GM12892 (cell line): ENCODE measurements at places on chromosomes 3 and 15.
A peak's percentile ranks its signal among the peaks of the same experiment; 100 is the strongest.

DNA sequence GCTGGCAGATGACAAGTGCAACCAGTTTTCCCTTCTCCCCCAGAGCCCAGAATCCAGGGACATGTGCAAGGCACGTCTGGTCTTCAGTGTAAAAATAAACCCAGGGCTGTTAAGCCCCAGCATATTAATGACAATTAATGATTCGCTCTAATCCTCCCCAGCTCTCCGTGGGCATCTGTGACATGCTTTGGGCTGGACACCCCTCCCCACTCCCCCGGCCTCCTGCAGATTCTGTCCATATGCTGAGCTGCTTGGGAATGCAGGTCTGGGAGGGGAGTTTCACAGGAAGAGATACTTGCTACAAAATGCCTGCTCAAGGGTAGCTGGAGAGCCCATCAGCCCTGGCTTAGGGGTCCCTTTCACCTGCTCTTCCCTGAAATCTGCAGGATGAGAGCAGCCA lies 43.0 kb upstream of the NTRK3 start:
- no peak for DNase-seq

DNA sequence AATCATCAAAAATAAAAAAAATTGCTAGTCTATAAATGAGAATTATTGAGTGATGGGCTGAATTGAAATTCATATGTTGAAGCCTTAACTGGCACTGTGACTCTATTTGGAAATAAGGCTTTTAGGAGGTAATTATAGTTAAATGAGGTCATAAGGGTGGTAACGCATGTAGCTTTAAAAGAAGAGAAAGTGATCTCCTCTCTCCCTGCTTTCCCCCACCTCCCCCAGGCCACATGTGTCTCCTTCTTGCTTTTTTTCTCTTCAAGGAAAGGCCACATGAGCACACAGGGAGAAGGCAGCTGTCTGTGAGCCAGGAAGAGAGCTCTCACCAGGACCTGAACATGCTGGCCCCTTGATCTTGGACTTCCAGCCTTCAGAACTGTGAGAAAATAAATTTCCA lies 48.2 kb upstream of the ARPP19 start:
- no peak for DNase-seq

GRCh38 chr3:173789530-173790162 lies 392.1 kb downstream of the NLGN1 start:
- no peak for DNase-seq

GRCh38 chr3:23308986-23309625 lies 106.0 kb downstream of the UBE2E2 start:
- no peak for DNase-seq

GRCh38 chr3:6326771-6327170 lies 534.1 kb upstream of the GRM7 start:
- no peak for DNase-seq

DNA sequence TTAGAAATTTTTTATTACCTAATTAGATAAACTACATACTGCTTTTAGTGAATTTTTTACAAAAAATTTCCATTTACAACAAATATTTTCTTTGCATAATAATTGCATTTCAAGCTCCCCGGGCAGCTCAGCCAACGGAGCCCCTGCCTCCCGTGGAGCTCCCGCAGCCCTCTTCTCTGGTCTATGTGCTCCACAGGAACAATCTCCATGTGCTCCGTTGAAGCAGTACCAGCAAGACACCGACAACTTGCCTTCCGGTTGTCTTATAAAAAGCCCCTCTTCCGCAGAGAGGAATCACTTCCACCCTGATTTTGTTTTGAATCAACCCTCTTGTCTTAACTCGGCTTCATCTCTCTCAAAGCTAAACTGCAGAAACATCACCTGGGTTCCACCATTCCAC lies 46.9 kb upstream of the CHD2 start:
- DNase-seq, result no peak

GRCh38 chr15:76353903-76354302 lies 17.3 kb downstream of the ISL2 start:
- DNase-seq, result no peak

DNA sequence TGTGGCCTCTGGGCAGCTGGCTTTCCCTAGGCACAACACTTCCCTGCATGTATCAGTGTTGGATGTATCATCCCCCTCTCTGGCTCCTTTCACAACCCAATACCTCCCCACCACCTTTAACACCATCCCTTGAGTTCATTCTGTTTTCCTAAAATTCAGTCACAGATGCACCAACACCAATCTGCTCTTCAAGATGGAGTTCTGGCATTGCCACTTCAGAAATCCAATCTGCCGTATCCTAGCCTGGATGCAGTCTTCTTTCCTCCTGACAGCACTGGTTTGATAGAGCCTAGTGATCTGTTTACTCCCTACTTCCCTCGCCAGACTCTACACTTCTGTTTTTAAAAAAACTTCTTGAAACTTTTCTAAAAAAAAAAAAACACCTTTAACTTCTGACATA lies 21.7 kb downstream of the PXYLP1 start:
- no peak for DNase-seq

GRCh38 chr15:48999314-48999713 lies 35.6 kb upstream of the SHC4 start:
- DNase-seq, result no peak

- DNase-seq, result peak; percentile 5
Observed at GRCh38 chr3:137692803-137693431, 71.2 kb upstream of the SOX14 start.

DNA sequence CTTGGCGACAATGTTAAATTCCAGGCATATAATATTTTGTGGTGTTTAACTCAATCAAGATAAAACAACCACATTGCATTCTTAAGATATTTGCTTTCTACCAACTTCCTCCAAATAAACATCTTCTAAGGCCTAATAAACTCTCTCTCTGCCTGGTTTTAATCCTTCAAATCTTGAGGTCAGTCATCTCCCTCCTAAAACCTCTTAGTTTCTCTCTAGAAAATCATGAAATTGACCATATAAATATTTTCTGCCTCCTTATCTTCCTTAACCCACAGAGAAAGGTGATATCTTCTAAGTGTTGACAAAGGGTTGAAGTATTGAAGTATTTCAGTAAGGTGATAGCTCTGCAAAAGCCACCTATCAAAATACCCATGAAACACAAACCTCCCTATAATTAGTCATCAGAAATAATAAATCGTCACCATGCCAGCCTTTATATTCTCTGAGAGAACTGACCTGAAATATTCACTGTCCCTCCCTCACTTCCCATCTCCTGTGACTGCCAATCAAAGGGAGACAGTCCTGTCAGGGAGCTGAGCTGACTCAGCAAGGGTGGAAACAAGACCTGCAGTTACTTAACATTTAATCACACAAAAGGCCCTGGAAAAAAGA lies 1261.1 kb downstream of the ROBO1 start:
- DNase-seq, result no peak

GRCh38 chr3:20185331-20185678 lies 701 bp downstream of the SGO1 start:
- no peak for DNase-seq

GRCh38 chr3:3165241-3165640 lies 14.2 kb downstream of the CRBN start:
- no peak for DNase-seq

GRCh38 chr3:144380849-144381248 lies 409.2 kb downstream of the DIPK2A start:
- DNase-seq, result no peak

GRCh38 chr3:189902230-189903186 lies 218.2 kb downstream of the P3H2 start:
- DNase-seq, result no peak

- no peak for DNase-seq
Observed at GRCh38 chr3:178500631-178501030, 35.6 kb upstream of the KCNMB2 start.

- no peak for DNase-seq
Observed at GRCh38 chr3:111763001-111763471, 96.0 kb upstream of the PHLDB2 start.

DNA sequence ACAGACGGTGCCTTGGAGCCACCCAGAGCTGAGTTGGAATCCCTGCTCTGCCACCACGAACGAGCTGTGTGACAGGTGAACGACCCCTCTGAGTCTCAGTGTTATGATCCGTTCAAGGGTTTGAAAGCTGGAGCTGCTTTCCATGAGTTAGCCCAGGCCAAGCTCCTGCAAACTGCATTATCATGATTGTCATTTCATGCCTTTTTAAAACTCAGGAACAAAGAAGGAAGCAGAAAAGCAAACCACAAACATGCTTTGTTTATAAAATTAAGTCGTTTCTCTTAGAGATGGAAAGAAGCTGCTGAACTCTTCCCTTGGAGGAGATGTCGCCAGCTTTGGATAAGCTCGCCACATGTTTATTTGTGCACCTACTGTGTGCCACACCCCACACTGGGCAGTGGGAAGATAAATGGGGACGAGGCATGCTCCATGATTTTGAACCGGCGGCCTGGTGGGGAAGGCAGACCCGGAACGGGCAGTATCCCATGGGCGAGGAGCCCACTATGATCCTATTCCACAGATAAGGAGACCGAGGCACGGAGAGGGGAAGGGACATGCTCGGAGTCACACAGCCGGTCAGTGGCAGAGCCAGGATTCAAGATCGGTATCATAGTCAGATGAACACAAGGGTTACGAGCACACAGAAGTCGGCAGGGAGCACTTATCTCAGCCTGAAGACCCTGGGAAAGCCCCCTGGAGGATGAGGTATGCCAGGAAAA lies 15.9 kb downstream of the HRH1 start:
- DNase-seq, result no peak

DNA sequence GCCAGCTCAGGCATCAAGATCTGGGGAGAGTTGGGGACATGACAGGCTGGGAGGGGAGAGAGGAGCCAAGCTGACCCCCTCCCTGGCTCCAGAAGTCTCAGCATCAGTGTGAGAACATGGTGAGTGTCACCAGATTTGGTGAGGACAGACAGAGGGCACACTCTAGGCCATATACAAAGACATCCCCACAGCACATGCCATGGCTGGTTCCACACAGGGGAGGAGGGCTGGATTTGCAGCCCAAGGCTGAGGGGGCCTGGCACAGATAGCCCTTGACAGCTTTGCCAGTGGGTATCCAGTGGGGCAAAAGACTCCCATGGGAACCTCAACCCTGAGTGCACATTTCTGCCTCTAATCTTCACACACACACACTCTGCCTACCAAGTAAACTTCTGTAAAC lies 10.1 kb upstream of the ANKRD63 start:
- DNase-seq, result no peak

GRCh38 chr15:62452026-62452425 lies 286.9 kb upstream of the C2CD4B start:
- no peak for DNase-seq
